AML-193 (cell line): ENCODE measurements at places on chromosomes 2 and 18.

GRCh38 chr2:225008935-225009334 is 33.3 kb downstream of the DOCK10 start:
- peak; percentile 1 for DNase-seq

GRCh38 chr2:139201516-139201915 is 421.3 kb upstream of the NXPH2 start:
- no peak for DNase-seq

DNA sequence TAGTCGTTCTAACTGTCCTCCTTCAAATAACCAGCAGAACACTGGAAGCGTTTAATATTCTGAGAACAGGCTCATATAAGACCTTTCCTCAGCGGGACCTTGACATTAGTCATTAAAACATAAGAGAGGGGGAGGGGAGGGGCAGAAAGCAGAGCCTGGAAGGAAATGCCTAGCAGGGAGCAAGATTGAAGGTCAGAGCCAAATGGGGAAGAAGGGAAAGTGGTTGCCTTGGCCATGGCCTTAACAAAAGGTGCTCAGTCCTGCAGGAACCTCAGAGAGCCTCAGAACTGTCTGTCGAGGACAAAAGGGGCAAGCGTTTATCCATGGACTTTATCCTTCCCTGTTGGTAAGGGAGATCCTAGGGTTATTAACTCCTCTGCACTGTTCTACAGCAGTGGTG is 856 bp upstream of the PLA2R1 start:
- no peak for DNase-seq

GRCh38 chr18:57276829-57277228 is 75.5 kb upstream of the ST8SIA3 start:
- no peak for DNase-seq

GRCh38 chr2:11874861-11875260 is 128.4 kb downstream of the LPIN1 start:
- no peak for DNase-seq

GRCh38 chr2:7701791-7702190 is 784.6 kb downstream of the RNF144A start:
- no peak for DNase-seq

DNA sequence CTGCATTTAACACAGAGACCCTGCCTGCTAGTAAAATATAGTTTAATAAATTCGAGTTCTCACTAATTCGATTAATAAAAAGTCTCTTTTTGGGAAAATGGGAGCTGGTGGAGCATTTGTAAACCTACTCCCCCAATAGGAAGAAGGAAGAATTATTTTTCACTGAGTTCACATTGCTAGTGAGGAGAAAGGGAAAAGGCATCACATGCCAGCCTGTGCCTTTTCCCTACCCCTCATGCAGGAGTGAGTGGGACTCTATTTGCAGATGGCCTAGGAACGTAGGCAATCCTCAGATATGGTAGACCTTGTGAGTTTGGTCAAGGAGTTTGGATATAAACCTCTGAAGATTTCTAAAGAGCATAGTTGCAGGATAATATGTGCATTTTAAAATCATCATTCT is 218.4 kb upstream of the TRIB2 start:
- no peak for DNase-seq

DNA sequence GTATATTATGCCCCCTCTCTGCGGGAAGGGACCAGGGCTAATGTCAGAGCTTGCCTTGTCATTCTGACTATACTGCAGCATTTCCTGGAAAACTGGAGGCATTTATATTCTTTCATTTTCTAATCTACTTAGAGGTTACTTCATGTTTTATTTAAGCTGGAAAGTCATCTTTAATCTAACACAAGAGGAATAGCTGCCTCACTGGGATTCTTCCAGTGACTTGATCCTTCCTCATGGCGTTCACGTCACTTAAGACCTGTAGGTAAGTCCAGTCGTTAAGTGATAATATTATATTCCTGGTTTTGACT is 727.6 kb upstream of the DDX18 start:
- DNase-seq = no peak
